Aorta (tissue), 5 donors: ENCODE measurements at places on chromosomes 6 and 20.

DNA sequence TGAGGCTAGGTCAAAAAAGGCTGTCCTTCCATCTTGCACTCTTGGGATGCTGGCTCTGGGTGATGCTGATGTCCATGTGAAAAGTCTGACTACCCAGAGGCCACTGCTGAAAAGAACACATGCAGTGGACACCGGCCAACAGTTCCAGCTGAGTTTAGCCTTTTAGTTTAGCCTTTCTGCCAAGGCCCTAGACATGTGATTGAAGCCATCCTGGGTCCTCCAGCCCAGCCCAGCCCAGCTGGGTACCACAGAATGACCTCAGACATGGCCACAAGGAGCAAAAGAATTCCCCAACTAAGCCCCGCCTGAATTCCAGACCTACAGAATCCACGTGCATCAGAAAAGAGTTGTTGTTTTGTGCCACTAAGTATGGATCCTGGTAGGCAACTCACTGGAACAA, 17.4 kb downstream of the PIGT start:
- peak; percentile 80 for DNase-seq
- no peaks in the 10 kb centered on the region for H3K4me1 ChIP-seq
- H3K27me3 ChIP-seq, result no peaks in the 10 kb centered on the region

- H3K4me1 ChIP-seq, result no peaks in the 10 kb centered on the region
- H3K27me3 ChIP-seq, result no peaks in the 10 kb centered on the region
- no peaks in the 10 kb centered on the region for H3K36me3 ChIP-seq
- no peak overlapping the region for H3K27ac ChIP-seq
These were observed 429.9 kb upstream of the ARID1B start for GRCh38 chr6:156347246-156347645.

DNA sequence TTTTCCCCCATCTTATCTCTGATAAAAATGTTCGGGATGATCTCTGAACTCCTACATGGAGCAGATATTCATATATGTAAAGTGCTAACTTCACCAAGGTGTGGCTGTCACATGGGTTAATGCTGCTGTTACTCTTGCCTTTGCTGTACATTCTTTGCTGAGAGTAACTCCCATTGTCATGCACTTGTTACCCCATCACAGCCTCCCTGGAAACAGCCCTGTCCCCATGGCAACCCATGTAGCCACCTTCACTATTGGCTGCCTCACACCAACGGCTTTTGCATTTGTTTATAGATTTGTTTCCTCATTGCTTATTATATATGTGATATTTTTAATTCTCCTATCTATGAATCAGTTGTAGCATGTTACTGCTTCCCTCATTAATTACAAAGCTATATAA, 17.3 kb upstream of the IBTK start:
- no peaks in the 10 kb centered on the region for H3K4me1 ChIP-seq
- H3K36me3 ChIP-seq, result no peaks in the 10 kb centered on the region
- no peak overlapping the region for H3K27ac ChIP-seq

DNA sequence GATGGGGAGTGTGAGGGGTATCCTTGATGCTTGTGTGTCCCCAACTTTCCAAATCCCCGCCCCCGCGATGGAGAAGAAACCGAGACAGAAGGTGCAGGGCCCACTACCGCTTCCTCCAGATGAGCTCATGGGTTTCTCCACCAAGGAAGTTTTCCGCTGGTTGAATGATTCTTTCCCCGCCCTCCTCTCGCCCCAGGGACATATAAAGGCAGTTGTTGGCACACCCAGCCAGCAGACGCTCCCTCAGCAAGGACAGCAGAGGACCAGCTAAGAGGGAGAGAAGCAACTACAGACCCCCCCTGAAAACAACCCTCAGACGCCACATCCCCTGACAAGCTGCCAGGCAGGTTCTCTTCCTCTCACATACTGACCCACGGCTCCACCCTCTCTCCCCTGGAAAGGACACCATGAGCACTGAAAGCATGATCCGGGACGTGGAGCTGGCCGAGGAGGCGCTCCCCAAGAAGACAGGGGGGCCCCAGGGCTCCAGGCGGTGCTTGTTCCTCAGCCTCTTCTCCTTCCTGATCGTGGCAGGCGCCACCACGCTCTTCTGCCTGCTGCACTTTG, at the start of gene TNF:
TNF (plus strand) TSS at position 231 of the 567 bp plus-strand sequence; CDS start at position 408, 177 bp downstream.
- no peaks in the 10 kb centered on the region for H3K4me1 ChIP-seq
- peak; percentile 78 for DNase-seq
- no peaks in the 10 kb centered on the region for H3K27me3 ChIP-seq
- H3K36me3 ChIP-seq, result no peaks in the 10 kb centered on the region

DNA sequence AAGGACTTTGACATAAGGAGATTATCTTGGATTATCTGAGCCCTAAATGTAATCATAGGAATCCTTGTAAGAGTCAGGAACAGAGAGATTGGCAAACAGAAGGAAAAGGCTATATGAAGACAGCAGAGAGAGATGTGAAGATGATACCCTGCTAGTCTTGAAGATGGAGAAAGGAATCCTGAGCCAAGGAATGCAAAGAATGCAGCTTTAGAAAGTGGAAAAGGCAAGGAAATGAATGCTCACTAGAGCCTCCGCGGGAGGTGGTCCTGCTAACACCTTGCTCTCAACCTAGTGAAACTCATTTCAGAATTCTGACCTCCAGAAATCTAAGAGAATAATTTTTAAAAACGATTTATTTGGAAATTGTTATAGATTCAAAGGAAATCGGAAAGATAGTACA, 117.1 kb downstream of the TBXT start:
- DNase-seq, result no peak
- no peak overlapping the region for H3K4me3 ChIP-seq
- no peaks in the 10 kb centered on the region for H3K4me1 ChIP-seq
- H3K36me3 ChIP-seq, result no peaks in the 10 kb centered on the region
